Neural cell (in vitro differentiated cells): ENCODE measurements at places on chromosomes 16 and 17. TPM values are rescaled to one million over a fixed set of nuclear protein-coding genes. Genes with fewer than 3 reads are reported as not detected.

CCR7 gene
- not detected in 2 replicates for polyA plus RNA-seq

KLHL11 gene
- polyA plus RNA-seq, result 30.3 and 31.1 TPM in 2 replicates

HP gene
- polyA plus RNA-seq, result not detected in 2 replicates

MMP25 gene
- polyA plus RNA-seq, result not detected in 2 replicates

HOXB7 gene
- not detected in 2 replicates for polyA plus RNA-seq

DNAH17 gene
- polyA plus RNA-seq, result 0.08 TPM in 1 of 2 replicates, not detected in the other

GRIN2C gene
- 0.04 TPM in 1 of 2 replicates, not detected in the other for polyA plus RNA-seq

CCL4 gene
- polyA plus RNA-seq, result not detected in 2 replicates

AATF gene
- polyA plus RNA-seq, result 12.7 and 13.4 TPM in 2 replicates

KRT23 gene
- polyA plus RNA-seq, result 0.37 and 0.86 TPM in 2 replicates

CCL22 gene
- polyA plus RNA-seq, result not detected in 2 replicates

CYBC1 gene
- polyA plus RNA-seq, result 66.6 and 101 TPM in 2 replicates

HS3ST4 gene
- polyA plus RNA-seq, result 13.0 and 14.9 TPM in 2 replicates

MRPL38 gene
- polyA plus RNA-seq, result 91.2 and 115 TPM in 2 replicates

TMEM235 gene
- not detected in 2 replicates for polyA plus RNA-seq

SCNN1B gene
- polyA plus RNA-seq, result not detected in 2 replicates

C17orf67 gene
- polyA plus RNA-seq, result 0.15 and 1.5 TPM in 2 replicates

TBC1D28 gene
- 2.1 and 2.2 TPM in 2 replicates for polyA plus RNA-seq

FOXN1 gene
- polyA plus RNA-seq, result not detected in 2 replicates

ZP2 gene
- polyA plus RNA-seq, result not detected in 2 replicates

RGS11 gene
- polyA plus RNA-seq, result 3.5 and 4.7 TPM in 2 replicates

PHOSPHO1 gene
- not detected in 2 replicates for polyA plus RNA-seq

NOD2 gene
- polyA plus RNA-seq, result not detected in 2 replicates

DPEP2 gene
- polyA plus RNA-seq, result not detected in 2 replicates

HSD17B1 gene
- polyA plus RNA-seq, result 1.0 and 2.1 TPM in 2 replicates

VMO1 gene
- 1.6 TPM in 1 of 2 replicates, not detected in the other for polyA plus RNA-seq

RNF222 gene
- not detected in 2 replicates for polyA plus RNA-seq

GINS2 gene
- polyA plus RNA-seq, result 6.1 and 9.2 TPM in 2 replicates

SEPTIN12 gene
- polyA plus RNA-seq, result 1.8 and 4.7 TPM in 2 replicates

CD300LB gene
- not detected in 2 replicates for polyA plus RNA-seq

PIK3R5 gene
- not detected in 2 replicates for polyA plus RNA-seq

PROCA1 gene
- 18.8 and 20.7 TPM in 2 replicates for polyA plus RNA-seq

MYADML2 gene
- polyA plus RNA-seq, result 1.1 and 1.2 TPM in 2 replicates

UBFD1 gene
- polyA plus RNA-seq, result 94.3 and 109 TPM in 2 replicates

TBC1D3I gene
- polyA plus RNA-seq, result 0.32 and 4.2 TPM in 2 replicates

RANGRF gene
- 20.9 and 42.5 TPM in 2 replicates for polyA plus RNA-seq

OR4D1 gene
- not detected in 2 replicates for polyA plus RNA-seq

SCPEP1 gene
- polyA plus RNA-seq, result 1.1 and 2.6 TPM in 2 replicates

RNF167 gene
- 52.5 and 64.1 TPM in 2 replicates for polyA plus RNA-seq

RAB26 gene
- 2.7 and 4.9 TPM in 2 replicates for polyA plus RNA-seq

ALOXE3 gene
- 0.77 and 1.6 TPM in 2 replicates for polyA plus RNA-seq

CAPNS2 gene
- not detected in 2 replicates for polyA plus RNA-seq

HBQ1 gene
- 3.9 and 4.5 TPM in 2 replicates for polyA plus RNA-seq

CDH16 gene
- not detected in 2 replicates for polyA plus RNA-seq

TBC1D3D gene
- 0.45 TPM in 1 of 2 replicates, not detected in the other for polyA plus RNA-seq

KRTAP4-9 gene
- not detected in 2 replicates for polyA plus RNA-seq

C16orf92 gene
- polyA plus RNA-seq, result not detected in 2 replicates

TP53TG3B gene
- polyA plus RNA-seq, result not detected in 2 replicates

PLLP gene
- polyA plus RNA-seq, result 0.10 TPM in 1 of 2 replicates, not detected in the other

FMNL1 gene
- 3.8 and 5.6 TPM in 2 replicates for polyA plus RNA-seq

RNF135 gene
- 0.17 and 1.1 TPM in 2 replicates for polyA plus RNA-seq
